Kidney epithelial cell (primary cell): ENCODE measurements at places on chromosomes 3 and 15. TPM values are rescaled to one million over a fixed set of nuclear protein-coding genes. Genes with fewer than 3 reads are reported as not detected.

BMF gene
- 37.4 and 43.4 TPM in 2 replicates for total RNA-seq

DNA sequence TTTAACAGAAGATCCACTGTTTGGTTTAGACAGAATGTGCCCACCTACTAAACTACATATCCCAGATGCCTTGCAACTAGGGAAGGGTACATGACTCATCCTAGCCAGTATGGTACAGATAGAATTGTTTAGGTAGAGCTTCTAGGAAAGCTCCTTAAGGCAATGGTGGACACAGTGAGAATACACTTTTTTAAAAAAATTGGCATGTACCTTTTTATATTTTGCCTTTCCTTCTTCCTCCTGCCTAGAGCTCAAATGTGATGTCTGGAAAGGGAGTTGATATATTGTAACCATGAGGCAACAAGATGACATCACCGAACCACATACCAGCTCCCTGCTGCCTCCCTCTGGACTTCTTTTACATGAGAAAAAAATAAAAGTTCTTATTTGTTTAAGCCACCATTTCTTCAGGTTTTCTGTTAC is 14.4 kb upstream of the C3orf80 start:
- peak; percentile 19 for DNase-seq

- no peak for DNase-seq
Measured at GRCh38 chr3:128149650-128150049, 3.6 kb upstream of the EEFSEC start.

- no peak for DNase-seq
Measured at GRCh38 chr3:136819731-136820679, 1.1 kb downstream of the SLC35G2 start.

NR1D2 gene
- total RNA-seq, result 13.6 and 16.1 TPM in 2 replicates

DNA sequence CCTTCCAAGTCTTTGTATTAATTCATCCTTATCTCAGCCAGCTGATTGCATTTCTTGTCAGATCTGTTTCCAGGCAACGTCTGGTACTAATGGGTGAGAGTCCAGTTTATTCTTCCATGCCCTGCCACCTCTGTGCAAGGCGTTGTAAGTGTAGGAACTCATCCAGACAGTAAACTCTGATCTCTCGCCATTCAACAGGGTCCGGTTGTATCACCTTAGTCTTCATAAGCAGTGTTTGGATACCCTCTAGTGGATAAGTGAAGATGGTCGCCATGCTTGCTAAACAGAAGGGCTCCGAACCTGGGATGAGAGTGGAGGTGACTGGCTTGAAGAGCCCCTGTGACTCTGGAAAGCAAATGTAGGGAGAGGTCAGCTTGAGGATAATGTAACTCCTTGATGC is 51.6 kb upstream of the CMTM7 start:
- peak; percentile 7 for DNase-seq
